GM23248 (cell line): ENCODE measurements at places on chromosomes 13 and 19.
A peak's percentile ranks its signal among the peaks of the same experiment; 100 is the strongest.

GRCh38 chr19:13548131-13548530, 41.9 kb upstream of the CACNA1A start:
- DNase-seq, result no peak

DNA sequence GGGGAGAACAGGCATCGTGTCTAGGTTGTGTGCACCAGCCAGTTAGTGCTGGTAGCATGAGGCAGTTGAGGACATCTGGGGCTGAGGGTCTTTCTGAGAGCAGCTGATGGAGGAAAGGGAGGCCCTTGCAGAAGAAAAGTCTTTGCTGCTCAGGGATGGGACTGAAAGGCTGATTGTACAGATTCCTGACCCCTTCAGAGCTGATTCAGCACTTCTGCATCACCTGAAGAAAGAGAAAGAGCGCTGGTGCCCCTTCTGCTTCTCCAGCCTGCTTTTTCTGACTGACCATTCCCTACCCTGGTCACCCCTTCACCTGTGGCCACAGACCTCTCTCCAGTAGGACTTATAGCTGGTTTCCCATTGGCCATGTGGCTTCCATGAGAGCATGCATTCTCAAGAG, 476.2 kb downstream of the TSHZ3 start:
- no peak for DNase-seq

GRCh38 chr13:100951016-100951415, 276.4 kb upstream of the TMTC4 start:
- DNase-seq, result no peak

GRCh38 chr13:99916366-99917103, 55.0 kb downstream of the ZIC5 start:
- DNase-seq, result peak; percentile 79

DNA sequence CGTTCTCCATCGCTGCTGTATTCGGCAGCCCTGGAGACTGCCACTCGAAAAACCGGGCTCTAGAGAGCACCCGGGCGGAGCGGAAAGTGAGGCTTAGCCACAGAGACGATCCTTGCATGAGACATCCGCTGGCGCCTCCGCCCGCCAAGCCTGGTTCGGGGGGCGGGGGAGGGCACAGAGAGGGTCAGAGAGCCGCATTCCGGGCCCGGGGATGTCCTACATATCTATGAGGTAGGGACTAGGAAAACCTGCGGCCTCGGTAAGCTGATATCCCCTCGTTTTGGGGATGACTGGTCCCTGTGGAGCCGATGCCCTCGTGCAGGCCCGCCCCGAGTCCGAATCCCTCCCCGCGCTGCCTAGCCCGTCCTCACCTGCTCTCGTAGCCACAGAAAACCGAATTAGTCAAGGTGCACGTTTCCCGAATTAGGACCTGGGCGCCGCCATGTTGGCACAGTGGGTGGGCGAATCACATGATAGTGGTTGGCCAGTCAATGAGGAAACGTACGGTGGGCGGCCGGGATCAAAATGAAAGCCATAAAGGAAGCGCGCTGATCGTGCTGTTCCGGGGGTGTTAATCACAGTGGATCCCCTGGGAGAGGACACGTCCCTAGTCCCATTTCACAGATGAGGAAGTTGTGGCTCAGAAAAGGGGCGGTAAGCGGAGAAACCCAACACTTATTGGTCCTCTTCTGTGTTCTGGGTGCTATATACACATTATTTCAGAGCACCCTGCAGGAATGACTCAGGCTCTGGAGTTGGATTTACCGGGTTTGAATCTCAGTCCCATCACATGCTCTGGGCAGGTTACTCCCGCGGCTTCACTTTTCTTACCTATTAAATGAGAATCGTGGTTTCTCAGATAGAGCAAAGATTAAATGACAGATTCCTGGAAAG, at the start of gene TRMT1:
TRMT1 (minus strand) TSS at position 459 of the 894 bp plus-strand sequence; CDS start at position 118, 341 bp downstream.
- DNase-seq, result peak; percentile 96

GRCh38 chr13:51041126-51041525, 69.9 kb downstream of the C13orf42 start:
- DNase-seq, result no peak

- peak; percentile 56 for DNase-seq
Observed at GRCh38 chr19:45251452-45252354, 632 bp downstream of the MARK4 start.

DNA sequence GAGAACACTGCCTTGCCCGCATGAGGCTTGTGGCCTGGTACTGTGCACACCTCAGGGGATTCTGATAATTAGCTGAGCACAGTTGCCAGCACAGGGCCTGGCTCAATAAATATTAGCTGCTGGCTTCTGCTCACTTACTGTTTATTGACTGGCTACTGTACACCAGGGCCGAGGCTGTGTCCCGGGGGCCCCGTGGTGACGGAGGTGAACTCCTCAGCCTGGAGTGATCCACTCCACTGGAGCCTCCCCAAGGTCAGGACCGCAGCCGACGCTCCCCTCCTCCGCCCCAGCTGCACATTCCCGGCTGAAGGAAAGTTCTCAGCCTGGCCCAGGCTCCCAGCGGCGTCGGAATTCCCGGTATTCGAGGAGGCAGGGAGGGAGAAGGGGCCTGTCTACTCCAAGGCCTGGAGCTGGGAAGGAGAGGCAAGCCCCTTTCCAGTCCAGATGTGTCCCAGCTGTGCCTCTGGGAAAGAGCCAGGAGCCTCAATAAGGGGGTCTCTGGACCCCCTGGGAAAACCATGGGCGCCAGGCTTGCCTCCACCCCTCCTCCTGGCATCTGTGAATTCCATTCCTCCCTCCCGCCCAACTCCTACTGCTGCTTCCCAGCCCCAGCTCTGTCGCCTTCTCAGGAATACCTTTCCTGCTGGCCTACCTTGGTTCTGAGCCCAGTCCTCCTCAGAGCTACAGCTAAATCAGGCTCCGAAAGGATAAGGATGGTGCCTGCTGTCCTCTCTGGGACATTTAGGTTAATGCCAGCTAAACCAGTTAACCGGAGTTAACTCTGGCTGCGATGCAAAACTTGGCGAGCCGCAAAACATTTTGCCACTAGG, 7.3 kb downstream of the RPS16 start:
- peak; percentile 85 for DNase-seq

DNA sequence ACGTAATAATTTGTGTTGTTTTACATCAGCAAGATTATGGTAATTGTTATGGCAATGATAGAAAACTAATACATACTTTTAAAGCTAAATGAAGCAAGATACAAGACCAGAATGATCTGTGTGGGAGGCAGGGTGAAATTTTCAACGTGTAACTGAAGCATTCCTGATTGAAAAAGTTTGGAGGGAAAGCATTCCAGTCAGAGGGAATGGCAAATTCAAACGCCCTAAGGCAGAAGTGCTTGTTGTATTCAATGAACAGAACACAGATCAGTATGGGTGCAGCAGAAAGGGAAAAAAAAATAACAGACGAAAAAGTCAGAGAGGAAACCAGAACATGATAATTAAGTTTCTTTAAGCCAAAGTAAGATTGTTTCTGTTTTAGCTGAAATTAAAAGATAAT, 928.5 kb upstream of the SLITRK1 start:
- DNase-seq, result no peak

DNA sequence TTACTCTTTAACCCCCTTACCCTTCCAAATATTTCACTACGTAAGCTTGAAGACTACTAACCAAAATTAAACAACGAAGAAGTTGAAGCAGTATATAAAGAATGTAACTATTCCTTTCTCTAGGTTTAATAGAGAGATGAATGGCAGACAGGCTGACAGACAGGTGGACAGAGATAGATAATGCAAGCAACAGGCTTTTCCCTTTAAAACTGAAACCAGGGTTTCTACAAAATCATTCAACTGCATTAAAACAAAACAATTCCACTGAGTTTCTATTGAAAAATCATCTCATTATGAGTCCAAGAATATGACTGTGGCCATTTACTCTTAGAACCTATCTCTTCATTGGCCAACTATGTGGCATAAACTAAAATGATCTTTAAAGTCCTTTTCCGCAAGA, 15.2 kb downstream of the LNX2 start:
- DNase-seq, result no peak

DNA sequence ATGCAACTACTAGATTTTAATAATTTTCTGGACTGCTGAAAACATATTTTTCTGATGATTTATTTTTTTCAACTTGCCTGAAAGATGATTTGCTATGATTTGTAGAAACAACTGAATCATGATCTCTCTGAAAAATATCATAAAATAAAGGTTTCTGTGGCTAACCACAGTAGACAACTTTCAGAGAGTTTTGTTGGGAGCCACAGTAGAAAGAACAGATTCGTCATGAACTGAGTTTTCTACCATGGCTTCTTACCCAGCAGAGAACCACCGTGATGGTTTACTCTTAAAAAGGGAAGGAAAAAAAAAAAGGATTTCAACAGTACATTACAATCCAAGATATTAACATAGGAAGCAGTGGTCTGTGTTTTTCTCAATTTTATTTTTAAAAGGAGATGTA, 18.0 kb downstream of the ZAR1L start:
- DNase-seq, result no peak

GRCh38 chr13:84038001-84038400, 155.7 kb upstream of the SLITRK1 start:
- no peak for DNase-seq

- no peak for DNase-seq
Observed at GRCh38 chr19:46328079-46328478, 18.8 kb upstream of the PPP5C start.

DNA sequence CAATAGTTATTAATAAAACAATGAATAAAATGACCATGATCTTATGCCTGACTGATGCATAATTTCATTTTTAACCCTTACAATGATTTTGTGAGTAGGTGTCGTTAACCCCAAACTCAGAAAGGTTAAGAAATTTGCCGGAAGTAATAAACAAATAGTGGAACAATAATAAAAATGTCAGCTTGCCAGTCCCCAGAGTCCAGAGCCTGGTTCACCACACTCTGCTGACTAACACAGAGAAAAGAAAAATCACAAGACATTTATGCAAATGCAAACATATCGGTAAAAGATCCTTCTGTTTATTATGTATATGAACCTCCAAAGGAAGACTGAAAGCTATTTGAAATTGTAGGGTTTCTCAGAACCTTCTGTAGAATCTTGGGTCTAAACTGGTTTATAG, 563.7 kb downstream of the EFNB2 start:
- DNase-seq, result no peak

DNA sequence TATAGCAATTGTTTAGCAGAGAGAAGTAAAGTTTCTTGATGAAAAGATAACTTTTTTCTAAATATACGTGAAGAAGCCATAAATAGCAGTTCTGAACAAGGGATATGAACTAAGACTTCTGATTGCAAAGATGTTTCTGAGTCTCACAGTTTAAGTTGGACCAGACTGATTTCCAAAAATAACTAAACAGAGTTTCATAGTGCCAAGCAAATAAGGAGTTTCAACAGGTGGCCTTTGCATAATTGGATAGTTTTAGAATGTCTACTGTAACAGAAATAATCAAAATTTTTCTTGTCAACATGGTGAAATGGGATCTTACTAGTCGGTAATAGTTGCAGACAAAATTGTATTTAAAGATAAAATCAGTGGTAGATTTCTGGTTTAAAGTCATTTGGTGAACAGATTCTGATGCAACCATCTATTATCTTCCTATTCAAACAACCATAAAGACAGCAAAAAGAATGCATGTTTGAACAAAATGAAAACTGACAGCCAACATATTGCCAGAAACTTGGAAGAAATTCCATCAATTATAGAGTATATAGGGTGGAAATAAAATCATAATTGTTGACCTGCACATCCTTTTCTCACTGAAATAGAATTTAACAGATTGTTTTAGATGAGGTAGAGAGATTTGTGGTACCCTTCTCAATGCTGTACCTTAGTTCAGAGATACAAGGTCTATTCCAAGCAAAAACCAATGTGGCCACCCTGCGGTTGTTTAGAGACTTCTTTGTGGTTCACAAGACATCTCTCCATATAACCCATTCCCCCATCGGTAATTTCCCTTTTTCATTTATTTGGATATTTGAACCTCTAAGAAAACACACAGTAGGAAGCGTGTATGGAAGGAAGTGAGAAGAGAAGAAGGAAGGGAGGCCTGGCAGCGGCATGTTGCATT, 275.3 kb downstream of the COG6 start:
- no peak for DNase-seq

DNA sequence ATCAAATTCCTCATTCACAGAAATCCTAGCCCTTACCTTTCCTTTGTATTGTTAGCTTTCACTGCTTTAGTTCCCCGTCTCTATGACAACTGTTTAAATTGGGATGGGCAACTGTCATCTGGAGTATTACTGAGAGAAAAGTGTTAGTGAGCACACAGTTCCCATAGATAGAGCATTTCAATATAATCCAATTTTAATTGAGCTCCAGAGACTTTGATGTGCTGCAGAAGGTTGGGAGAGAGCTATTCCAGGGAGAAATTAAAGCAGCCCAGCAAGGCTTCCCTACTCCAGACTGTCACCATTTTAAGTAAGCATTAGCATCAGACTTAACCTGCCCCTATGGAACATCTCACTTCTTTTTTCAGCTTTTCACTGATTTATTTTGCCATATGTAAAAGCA, 55.0 kb upstream of the MAB21L1 start:
- DNase-seq, result no peak

- DNase-seq, result peak; percentile 96
Observed at GRCh38 chr19:13132471-13133180, 14.6 kb downstream of the NACC1 start.

DNA sequence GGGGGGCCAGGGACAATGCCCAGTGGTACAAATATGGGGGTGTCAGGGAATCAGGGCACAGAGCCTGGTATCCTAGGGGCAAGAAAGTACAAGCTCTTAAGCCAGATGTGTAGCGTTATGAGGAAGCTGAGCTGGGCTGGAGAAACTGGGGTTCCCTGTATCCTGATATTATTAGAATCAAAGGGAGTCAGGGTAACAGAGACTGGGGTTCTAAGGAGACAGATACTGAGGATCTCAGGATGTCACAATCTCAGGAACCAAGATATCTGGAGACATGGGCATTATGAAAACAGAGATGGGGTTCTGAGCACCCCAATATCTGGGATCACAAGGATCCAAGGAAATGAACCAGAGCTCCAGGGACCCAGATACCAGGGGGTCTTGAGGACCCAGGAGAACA, 784 bp downstream of the BCL3 start:
- peak; percentile 37 for DNase-seq

DNA sequence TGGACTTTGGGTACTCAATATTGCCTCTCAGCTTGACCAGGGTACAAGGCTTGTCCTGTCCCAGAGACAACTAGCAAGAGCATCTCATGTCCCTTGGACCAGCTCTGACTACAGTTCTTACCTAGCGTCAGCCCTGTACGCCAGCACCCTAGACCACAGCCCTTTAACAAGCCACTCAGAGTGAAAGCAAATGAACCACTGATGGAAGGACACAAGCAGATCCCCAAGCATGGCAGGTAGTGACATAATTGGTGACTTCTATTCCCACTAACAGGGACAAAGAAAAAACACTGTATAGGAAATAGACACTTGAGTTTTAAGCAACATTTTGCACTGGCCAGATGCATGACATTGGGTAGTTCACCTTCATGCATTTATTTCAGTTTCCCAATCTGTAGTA, 8.8 kb upstream of the LRCH1 start:
- DNase-seq, result no peak
